Fibroblast of lung (primary cell): ENCODE measurements at places on chromosomes 11 and 22.

GRCh38 chr11:12199231-12199948, 89.0 kb downstream of the MICAL2 start:
- DNase-seq, result no peak

- no peak for DNase-seq
Observed at GRCh38 chr11:47564933-47565339, 463 bp upstream of the PTPMT1 start.

DNA sequence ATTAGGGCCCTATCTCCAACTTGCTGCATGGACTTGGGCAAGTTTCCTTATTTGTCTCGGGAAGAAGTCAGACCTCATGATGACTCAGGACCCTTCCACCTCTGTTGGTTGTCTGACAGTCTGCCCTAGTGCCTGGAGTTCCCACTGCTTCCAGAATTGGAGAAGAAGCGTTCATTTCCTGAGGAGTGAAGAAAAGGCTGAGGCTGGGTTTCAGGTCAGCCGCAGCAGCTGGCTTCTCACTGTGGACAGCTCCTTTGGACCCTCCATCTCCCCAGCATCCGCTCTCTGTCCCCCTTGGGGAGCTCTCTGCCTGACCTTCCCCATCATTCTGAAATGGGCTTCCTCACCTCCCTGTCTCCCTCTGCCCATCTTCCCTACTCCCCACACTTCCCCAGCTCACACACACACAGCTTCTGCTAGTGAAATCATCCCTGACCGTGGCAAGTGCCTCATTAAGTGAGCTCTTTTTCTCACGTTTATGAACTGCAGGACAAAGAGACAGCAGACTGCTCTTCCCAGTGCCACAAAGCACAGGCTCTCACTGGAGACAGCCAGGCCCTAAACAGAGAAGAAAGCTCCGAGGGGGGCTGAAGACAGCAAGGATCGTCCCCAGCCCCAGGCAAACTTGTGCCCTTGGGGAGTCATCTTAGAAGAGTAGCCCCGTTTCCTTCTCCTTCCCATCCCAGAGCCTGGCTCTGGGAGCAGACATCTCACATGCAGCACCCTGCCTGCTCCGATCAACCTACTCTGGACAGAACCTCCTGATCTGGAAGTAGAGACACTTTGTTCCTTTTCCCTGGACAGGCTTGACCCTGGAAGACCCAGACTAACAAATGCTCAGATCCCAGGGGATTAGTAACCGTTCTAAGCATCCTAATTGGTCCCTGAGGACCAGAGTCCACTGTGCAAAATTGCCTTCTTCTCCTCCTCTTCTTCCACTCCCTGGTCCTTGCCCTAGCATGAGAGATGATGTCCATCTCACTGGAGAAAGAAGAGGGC, 157.9 kb downstream of the FEZ1 start:
- DNase-seq, result no peak

- no peak for DNase-seq
Observed at GRCh38 chr11:94734563-94735275, 33.4 kb upstream of the AMOTL1 start.

GRCh38 chr22:39349506-39349966, 255 bp upstream of the SYNGR1 start:
- no peak for DNase-seq

DNA sequence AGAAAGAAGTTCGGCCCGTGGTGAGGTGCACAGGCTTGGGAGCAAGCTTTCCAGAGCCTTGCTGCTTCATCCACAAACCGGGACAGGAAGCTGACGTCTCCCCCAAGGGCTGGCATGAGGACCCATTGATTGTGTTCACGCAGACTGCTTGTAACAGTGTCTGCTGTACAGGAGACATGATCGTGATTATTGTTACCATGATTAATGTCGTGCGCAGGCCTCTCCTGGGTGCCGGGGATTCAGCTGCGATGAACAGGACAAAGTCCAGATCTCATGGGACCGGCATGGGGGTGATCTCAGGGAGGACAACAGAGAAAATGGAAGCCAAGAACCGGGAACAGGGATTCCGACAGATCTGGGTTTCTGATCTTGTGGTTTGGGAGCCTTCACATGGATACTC, 219.9 kb downstream of the BRD1 start:
- DNase-seq, result no peak

DNA sequence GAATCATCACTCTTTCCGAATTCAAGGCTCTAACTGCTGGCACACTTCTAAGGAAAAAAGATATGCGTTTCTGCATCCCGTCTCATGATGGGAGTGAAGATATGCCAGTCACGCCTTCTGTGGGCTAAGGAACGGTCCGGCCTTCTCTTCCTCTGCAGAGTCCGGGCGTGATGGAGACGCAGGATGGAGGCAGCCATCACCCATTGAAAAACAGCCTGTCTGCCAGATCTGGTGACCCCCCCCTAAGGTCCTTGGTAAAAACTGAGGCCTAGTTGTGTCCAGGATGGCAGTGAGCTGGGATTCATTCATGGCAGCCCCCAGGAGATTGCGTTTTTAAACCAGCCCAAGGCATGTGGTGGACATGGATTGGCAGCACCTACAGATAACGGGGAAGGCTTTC, 6.9 kb upstream of the EFCAB6 start:
- DNase-seq, result no peak
